ENCODE measurements at places on chromosomes 5 and 9. TPM values are rescaled to one million over a fixed set of nuclear protein-coding genes. Genes with fewer than 3 reads are reported as not detected.
A peak's percentile ranks its signal among the peaks of the same experiment; 100 is the strongest.

The MAP1B gene
- total RNA-seq, result 0.03 TPM

The PRR7 gene
- total RNA-seq, result 9.8 TPM

The SLC6A3 gene
- total RNA-seq, result not detected

The CCNI2 gene
- total RNA-seq, result 8.3 TPM

The SVEP1 gene
- not detected for total RNA-seq

The TPD52L3 gene
- not detected for total RNA-seq

The ADAMTS13 gene
- 1.4 TPM for total RNA-seq

The NPM1 gene
- 1,308 TPM for total RNA-seq

DNA sequence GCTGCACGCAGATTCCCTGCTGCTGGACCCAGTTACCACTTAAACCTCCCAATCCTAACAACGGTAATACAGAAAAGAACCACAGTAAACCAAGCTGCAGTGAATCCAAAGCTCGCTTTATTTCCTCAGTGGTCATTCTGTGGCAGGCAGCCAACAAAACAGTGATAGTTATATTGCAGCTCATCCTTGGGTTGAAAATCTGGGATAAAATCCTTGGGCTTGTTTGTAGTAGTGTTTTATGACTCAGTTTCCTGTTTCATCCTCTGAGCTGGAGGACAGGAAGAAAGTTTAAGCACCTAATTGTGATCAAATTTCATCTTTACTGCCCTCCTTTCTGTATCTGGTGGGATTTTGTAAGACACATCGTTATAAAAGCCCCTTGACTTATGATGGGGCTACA is 31.4 kb downstream of the HMGCR start:
- no peak for DNase-seq

DNA sequence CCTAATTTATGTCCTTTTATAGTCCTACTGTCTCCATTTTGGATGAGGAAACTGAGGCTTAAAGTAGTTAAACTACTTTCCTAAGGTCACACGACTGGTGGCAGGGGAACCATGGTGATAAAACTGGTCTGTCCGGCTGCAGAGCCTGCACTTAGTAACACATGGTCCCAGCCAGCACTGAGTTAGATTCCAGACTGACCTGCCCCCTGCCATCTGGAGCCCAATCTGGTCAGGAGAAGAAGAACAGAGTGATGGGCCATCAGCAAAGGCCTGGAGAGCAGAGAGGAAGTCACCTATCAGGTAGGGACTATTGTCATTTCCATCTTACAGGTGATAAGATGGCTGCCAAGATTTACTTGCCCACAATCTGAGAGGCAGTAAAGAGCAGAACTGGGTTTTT is 86.6 kb upstream of the SLC25A48 start:
- no peak for DNase-seq

DNA sequence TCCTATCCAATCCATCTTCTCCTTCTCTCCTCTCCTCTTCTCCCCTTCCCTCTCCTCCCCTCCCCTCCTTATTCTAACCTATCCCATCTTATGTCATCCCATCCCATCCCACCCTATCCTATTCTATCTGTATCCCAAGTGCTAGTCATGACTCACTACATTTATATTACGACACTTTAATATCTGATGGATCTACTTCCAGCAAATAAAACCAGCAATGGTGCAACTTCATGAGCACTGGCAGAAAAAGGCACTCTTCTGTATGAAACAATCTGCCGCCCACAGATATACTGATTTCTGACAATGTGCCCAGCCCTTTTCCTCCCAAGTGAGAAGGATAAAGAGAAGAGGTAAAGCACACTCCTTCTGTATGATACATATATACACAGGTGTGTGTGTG is 86.6 kb upstream of the ANKH start:
- DNase-seq, result no peak

GRCh38 chr9:109319017-109319625 is 1.7 kb downstream of the EPB41L4B start:
- DNase-seq, result no peak

GRCh38 chr5:96408210-96408777 is 24.8 kb downstream of the PCSK1 start:
- no peak for DNase-seq

GRCh38 chr9:129746092-129746777 is 6.6 kb downstream of the PTGES start:
- no peak for DNase-seq

DNA sequence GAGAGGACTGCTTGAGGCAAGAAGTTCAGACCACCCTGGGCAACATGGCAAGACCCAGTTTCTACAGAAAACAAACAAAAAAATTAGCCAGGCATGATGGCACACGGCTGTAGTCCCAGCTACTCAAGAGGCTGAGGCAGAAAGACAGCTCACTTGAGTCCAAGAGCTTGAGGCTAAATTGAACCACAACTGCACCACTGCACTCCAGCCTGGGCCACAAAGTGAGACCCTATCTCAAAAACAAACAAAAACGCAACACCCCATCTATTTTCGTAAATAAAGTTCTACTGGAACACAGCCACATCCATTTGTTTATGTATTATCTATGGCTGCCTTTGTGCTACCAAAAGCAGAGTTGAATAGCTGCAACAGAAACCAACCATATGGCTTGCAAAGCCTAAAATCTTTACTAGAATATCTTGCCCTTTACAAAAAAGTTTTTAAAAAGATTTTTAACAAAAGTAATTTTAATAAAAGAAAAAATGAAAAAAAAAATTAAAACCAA is 67.5 kb downstream of the SETX start:
- no peak for DNase-seq

- DNase-seq, result no peak
These were observed 54.3 kb downstream of the PSD2 start for GRCh38 chr5:139849942-139850341.

GRCh38 chr9:20477940-20478620 is 144.2 kb downstream of the MLLT3 start:
- no peak for DNase-seq

DNA sequence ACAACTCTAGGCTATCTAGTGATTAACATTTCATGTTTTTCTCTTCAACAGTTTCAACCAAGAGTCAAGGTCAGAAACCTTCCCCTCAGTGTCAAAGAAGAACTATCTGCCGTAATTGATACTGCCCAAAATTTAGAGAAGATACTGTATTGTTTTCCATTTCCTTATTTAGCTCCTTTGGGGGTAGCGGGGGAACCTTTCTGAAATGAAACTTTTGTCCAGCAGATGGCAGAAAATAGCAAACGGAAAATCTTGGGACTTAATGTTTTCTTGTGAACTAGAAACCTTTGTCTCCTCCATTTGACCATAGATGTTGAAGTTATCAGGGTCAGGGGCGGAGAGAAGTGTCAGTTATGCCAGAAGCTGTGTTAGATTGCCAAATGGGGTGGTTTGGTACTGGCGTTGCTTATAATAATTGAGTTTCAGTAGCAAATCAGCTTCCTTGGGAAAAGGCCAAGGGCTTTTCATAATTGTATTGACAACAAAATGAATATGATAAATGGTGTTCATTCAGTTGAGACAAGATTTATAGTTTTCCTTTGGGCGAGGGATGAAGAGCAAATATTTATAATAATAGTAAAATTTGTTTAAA is 101.7 kb upstream of the TLX3 start:
- DNase-seq, result peak; percentile 56

- no peak for DNase-seq
These were observed at the start of gene CCL21 for GRCh38 chr9:34710023-34710422. CCL21 (minus strand) TSS chr9:34710136; CDS start chr9:34710066, 70 bp downstream.

- DNase-seq, result no peak
These were observed 438.8 kb upstream of the SEMA6A start for GRCh38 chr5:117013280-117013877.

GRCh38 chr9:69471433-69471832 is 146.4 kb downstream of the ENTREP1 start:
- DNase-seq, result no peak

DNA sequence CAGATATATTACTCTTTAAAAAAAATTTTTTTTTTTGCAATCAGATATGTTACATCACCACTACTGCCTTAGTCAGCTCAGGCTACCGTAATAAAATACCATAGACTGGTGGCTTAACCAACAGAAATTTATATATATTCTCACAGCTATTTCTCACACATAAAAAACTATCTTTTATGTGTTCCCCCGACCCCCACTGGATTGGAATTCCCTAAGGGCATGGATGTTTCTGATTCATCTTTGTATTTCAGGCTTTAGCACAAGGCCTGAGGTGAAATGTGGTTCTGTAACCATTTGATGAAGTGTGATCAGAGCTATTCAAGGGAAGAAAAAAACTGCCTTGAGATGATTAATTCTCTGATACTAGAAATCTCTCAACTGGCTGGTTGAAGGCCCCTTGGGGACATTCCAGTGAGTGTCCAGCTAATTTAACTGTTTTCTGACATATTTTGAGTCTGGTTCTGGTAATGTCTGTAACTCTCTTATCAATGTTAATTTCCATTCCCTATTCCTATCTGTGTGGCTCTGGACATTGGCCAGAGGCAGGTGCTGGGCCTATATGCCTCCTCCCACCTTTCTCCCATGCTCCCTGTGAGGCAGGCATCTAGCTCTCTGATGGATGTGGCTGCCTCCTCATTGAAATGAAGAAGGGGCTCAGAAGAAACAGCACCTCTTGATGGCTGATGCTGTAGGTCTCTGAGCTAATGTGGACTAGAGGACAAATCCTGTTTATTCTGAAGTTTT is 2.5 kb downstream of the CD14 start:
- DNase-seq, result no peak

- DNase-seq, result no peak
These were observed 155.6 kb upstream of the VLDLR start for GRCh38 chr9:2465921-2466460.

DNA sequence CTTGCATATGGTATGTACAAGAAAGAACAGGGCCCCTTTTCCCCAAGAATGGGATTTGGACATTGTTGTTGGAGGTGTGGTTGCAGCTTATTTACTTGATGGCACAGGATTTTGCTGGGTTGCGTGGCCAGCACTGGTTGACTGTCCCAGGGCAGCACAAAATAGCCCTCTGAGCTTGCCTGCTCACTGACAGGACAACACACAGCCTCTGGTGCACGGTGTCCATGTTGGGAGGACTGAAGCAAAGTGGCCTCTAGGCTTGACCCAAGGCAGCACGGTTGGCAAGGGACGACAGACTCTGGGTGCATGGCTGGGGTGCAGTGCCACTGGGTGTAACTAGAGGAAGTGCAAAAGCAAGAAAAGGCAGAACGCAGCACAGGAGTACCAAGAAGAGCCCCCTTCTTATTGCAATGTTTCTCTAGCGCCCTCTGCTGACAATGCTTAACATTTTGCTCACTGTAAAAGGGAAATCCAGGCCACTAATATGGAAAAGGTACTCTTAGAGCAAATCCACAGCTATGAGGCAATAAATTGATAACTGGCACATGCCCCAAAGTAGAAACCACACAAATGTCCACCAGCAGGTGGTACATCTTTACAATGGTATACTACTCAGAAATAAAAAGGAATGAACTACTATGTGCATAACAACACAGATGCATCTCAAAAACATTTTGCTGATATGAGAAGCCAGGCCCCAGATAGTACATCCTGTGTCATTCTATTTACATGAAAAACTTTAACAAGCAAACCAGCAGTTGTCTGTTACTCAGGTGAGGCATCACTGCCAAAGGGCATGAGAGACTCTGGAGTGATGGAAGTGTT is 47.4 kb upstream of the BARX1 start:
- peak; percentile 63 for DNase-seq

GRCh38 chr9:70318002-70318401 is 59.2 kb downstream of the SMC5 start:
- no peak for DNase-seq

- DNase-seq, result no peak
These were observed 5.5 kb upstream of the DPM2 start for GRCh38 chr9:127943011-127943662.

DNA sequence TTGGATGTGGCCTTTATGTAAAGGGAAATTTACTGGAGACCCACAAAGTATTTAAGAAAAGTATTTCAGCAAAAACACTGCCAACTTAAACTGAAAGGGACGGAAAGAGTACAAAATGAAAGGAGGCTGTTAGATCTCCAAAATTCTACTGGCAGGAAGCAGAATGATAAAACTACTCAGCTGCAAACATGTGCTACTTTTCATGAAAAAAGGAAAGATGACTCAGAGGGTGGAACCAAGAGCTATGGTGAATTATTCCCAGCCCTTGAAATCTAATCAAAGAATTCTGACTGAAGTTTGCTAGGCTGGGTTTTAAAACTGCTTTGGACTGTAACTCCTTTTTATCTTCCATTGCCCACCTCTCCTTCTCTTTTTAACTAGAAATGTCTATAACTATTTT is 58.6 kb upstream of the ZBED3 start:
- no peak for DNase-seq

- DNase-seq, result no peak
These were observed 53.5 kb upstream of the IL7R start for GRCh38 chr5:35803191-35803651.

GRCh38 chr5:131664929-131665328 is 29.9 kb upstream of the RAPGEF6 start:
- DNase-seq, result no peak

DNA sequence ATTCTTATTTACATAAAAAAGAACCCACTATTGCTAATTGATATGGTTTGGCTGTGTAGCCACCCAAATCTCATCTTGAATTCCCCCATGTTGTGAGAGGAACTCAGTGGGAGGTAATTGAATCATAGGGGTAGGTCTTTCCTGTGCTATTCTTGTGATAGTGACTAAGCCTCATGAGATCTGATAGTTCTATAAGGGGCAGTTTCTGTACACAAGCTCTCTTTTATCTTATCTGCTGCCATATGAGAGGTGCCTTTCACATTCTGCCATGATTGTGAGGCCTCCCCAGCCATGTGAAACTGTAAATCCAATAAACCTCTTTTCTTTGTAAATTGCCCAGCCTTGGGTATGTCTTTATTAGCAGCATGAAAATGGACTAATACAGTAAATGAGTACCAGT is 58.2 kb upstream of the PRR16 start:
- DNase-seq, result no peak

- DNase-seq, result no peak
These were observed 36.3 kb downstream of the TRIO start for GRCh38 chr5:14179446-14179845.

- no peak for DNase-seq
These were observed 1672.0 kb upstream of the CDH9 start for GRCh38 chr5:28710360-28710759.

- DNase-seq, result no peak
These were observed 160.8 kb downstream of the DAB2IP start for GRCh38 chr9:121812159-121812735.

DNA sequence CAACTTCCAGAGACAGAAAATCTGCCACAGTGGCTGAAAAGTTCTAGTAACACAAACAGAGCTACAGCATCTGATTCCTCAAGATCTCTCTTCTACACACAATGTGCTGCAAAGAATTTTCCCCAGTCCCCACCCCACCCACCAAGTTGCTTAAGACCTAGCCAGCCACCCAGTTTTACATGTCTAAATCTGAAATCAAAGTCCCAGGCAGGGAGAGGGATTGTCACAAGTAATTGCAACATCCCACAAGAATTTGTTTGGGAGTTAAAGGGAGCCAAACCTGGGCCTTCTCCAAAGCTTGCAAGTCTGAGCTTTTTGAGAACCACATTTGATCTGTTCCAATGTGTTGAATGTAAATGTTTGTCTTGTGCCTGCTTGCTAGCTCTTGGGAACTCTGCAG is 15.5 kb downstream of the IGIP start:
- DNase-seq, result no peak
